ENCODE measurements at places on chromosomes 1 and 21. TPM values are rescaled to one million over a fixed set of nuclear protein-coding genes. Genes with fewer than 3 reads are reported as not detected.

DNA sequence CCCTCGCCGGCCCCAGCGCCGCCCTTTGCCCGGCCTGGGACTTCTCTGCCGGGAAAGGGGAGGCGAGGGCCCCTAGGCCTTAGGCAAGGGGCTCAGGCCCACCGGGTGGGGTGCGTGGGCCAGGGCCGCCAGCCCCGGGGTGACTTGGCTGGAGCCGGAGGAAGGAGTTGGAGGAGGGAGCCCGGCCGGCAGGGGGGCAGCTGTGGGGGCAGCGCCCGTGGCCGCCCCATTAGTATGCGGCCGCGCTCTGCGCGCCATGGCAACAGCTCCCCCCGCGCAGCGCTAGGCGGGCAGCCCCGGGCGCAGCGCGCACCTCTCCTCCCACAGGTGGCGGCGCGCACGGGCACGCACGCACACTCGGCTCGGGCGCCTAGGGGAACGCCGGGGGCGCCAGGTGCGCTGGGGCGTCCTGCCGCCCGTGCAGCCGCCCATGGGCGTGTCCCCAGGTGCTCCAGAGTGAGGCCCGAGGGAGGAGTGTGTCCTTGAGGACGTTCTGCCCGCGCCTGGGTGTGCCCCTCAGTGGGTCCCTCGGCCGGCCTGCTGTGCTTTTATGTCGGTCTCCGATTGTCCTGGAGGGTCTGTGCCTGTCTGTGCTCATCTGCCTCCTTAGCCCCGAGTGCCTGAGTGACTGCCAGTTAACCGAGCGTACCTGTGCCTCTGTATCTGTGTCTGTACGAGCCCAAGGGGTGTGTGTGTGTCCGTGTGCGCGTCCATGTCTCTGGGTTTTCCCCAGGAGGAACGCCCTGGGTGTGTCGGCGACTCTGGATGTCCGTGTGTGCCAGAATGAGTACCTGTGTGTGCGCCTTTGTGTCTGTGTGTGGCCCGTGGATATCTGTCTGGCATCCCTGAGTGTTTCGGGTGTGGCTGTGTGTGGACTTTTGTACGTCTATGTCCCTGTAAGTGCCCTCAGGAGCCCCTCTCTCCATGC lies 38.2 kb upstream of the WASF2 start:
- peak; percentile 51 for DNase-seq

MAD2L2 gene
- 10.6 TPM for total RNA-seq

KRTAP21-1 gene
- not detected for total RNA-seq

DNA sequence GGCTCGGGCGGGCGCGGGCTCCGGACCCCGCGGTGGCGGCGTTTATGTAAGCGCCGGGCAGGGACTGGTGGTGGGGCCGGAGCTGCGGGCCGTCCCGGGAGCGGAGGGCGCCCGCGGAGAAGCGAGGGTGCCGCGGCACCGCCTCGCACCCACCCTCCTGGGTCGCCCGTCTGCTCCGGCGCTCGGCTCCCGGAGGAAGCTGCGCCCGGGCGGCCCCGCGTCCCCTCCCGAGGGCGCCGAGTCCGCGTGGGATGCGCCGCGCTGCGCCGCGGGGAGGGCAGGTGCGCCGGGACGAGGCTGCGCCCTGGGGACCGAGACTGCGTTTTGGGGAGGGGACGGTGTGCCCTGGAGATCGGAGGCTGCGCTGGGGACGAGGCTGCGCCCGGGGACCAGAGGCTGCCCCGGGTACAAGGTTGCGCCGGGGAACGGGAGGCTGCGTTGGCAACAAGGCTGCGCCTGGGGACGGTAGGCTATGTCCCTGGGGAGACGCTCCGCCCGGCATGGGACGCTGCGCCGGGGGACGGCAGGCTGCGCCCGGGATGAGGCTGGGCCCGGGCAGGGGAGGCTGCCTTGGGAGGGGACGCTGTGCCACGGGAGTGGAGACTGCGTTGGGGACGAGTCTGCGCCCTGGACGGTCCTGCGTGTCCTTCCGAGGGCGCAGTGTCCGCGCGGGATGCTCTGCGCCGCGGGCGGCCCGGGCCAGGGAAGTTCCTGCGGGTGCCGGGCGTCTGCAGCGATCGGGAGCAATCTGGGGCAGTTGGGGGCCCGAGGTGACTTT lies 627 bp downstream of the ADARB1 start:
- peak; percentile 50 for DNase-seq

DNA sequence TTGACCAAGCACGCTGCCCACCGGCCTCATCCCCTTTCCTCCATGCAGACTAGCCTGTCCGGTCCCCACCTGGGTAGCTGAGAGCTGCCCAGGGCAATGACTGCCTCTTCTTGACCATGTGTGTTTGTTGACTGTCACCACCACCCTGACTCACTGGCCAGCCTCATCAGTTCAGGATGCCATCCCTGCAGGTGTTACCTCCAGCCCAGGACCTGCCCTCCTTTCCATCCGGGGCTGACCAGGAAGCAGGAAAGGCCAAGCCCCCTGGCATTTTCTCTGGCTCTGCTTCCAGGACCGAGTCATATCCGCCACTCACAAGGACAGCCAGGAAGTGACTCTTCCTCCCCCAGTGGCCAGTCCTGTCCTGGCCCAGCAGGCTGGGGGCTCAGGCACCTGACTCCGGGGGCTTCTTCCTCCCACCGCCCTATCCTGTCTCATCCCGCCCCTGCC lies 17.1 kb downstream of the EPHA2 start:
- DNase-seq, result no peak

- DNase-seq, result no peak
Observed at GRCh38 chr1:19058476-19058797, 102.0 kb upstream of the IFFO2 start.

SPRR5 gene
- total RNA-seq, result not detected
